ENCODE measurements at places on chromosomes 2 and 18.

DNA sequence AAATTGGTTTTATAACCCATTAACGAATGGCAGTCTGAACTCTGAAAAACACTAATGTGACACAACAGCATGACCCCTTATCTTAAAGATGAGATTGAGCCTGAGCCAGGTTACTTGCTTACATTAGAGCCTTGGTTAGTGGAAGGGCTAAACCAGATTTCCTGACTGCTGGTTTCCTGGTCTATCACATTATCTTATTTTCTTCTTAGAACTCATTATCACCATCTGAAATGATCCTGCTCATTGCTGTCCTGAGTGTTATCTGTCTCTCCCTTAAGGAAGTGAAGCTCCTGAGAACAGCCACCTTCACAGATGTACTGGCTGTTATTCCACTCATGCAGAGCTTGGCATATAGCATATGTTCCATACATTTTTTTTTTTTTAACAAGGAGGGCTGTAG lies 9.0 kb upstream of the NRP2 start:
- DNase-seq, result no peak

GRCh38 chr2:173574324-173575112 lies 219.8 kb downstream of the CDCA7 start:
- no peak for DNase-seq

- no peak for DNase-seq
Measured at GRCh38 chr18:34965108-34965507, 76.1 kb upstream of the MAPRE2 start.

- DNase-seq, result no peak
Measured at GRCh38 chr2:20645301-20645701, 5.6 kb downstream of the HS1BP3 start.

GRCh38 chr2:216362730-216363129 lies 9.6 kb downstream of the MARCHF4 start:
- DNase-seq, result no peak

DNA sequence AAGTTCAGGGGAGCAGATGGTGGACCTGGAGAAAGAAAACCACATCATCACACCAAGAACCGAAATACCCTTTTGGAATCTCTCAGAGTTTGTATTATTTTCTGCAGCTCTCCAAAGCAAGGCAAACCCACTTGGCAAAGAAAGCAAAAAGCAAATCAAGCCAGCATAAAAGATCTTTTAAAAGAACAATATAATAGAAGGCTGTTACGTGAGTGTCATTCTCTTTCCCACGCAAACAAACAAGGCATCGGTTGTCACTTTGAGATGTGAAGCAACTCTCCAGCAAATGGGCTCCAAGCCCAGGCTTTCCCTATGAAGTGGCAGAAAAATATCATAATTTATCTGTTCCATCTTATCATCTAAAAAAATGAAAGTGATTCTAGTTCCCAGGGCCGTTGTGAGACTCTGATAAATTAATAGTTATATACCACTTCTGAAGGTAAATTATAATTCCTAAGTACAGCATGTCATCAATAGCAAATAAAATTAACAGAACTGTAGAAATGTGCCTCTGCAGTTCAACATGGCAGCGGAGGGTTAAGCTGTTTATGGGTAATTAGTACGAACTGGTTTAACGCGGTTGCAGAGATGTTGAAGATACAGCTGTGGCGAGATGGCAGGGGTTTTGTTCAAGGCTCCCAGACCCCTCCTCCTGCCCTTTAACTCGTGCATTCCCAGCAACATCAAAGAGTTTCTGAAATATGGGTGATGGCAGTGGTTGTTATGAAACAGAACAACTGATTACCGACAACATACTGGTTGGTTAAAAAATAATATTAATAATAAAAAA lies 89.2 kb downstream of the EPHA4 start:
- no peak for DNase-seq

DNA sequence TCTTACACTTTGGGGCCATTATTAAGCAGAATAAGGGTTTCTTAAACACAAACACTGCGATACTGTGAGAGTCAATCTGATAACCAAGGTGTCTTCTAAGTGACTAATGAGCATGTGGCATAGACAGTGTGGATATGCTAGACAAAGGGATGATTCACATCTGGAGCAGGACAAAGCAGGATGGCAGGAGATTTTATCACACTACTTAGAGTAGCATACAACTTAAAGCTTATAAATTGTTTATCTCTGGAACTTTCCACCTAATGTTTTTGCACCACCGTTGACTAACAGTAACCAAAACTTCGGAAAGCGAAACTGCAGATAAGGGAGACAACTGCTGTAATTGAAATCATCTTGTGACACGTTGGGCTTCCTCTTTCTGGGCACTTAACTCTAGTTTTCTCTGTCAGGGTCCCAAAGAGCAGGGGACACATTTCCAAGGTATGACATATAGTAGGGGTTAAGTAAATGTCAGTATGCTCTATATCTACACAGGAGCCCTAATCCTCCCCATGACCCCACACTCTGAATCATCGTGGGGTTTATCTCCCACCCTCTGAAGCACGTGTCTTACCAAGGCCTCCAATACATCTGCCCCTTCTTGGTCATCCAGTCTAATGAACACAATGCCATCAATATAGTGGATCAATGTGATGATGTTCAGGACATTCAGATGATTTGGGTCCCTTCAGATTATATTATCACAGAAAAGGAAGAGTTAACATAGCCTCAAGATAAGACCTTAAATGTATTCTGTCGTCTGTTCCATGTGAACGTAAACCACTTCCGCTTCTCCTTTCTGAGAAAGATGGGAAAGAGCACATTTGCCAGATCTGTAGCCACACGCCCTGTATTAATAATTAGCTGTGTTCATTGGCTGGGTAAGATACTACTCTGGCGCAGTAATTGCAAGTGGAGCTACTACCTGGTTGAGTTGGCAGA lies 78.7 kb downstream of the FTCDNL1 start:
- no peak for DNase-seq

All from stimulated activated CD4-positive, alpha-beta T cell treated with anti-CD3 and anti-CD28 coated beads, Interleukin-1b, Interleukin-23, amount 100 ng/mL, for 1 hour (primary cell).